Nasal cavity respiratory epithelium epithelial cell of viscerocranial mucosa (primary cell): ENCODE measurements at places on chromosomes 16 and 17. TPM values are rescaled to one million over a fixed set of nuclear protein-coding genes. Genes with fewer than 3 reads are reported as not detected.

The OSGIN1 gene
- 3.1 and 5.1 TPM in 2 replicates for total RNA-seq

The FN3K gene
- 3.1 and 13.8 TPM in 2 replicates for total RNA-seq

The ADGRG1 gene
- total RNA-seq, result 29.7 and 217 TPM in 2 replicates

The APOBR gene
- total RNA-seq, result 0.07 TPM in 1 of 2 replicates, not detected in the other

The KCNJ18 gene
- total RNA-seq, result not detected in 2 replicates
